Type B pancreatic cell (in vitro differentiated cells): ENCODE measurements at places on chromosomes 2 and 18. TPM values are rescaled to one million over a fixed set of nuclear protein-coding genes. Genes with fewer than 3 reads are reported as not detected.

TPO gene
- total RNA-seq, result 0.31 TPM in 1 of 2 replicates, not detected in the other

GRCh38 chr2:207357216-207357615 is 172.5 kb upstream of the CREB1 start:
- H3K36me3 ChIP-seq, result no peaks in the 10 kb centered on the region
- no peak for DNase-seq
- H3K4me1 ChIP-seq, result peaks cover 7% of the 10 kb centered on the region
- no peak overlapping the region for H3K27ac ChIP-seq

DNA sequence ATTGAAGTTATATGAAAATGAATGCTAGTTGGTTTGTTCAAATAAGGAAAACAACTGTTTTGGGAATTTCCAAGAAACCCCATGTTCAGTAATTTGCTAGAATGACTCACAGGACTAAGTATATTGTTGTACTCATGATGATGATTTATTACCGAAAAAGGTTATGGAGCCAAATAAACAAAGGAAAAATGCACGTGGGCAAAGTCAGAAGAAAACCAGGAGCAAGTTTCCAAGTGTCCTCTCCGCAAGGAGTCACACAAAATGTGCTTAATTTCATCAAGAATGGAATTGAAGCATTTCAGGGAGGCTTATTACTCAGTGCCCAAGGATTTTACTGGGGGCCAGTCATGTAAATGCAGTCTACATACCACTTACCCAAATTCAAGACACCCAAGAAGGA is 1652.4 kb upstream of the TMEFF2 start:
- no peaks in the 10 kb centered on the region for H3K36me3 ChIP-seq
- DNase-seq, result no peak
- no peaks in the 10 kb centered on the region for H3K27me3 ChIP-seq
- H3K4me1 ChIP-seq, result peaks cover 4% of the 10 kb centered on the region
- H3K27ac ChIP-seq, result no peak overlapping the region

- no peaks in the 10 kb centered on the region for H3K4me1 ChIP-seq
- H3K27ac ChIP-seq, result no peak overlapping the region
- no peaks in the 10 kb centered on the region for H3K36me3 ChIP-seq
- no peak overlapping the region for H3K4me3 ChIP-seq
- DNase-seq, result no peak
Observed at GRCh38 chr2:77363277-77363676, 158.9 kb downstream of the LRRTM4 start.

DNA sequence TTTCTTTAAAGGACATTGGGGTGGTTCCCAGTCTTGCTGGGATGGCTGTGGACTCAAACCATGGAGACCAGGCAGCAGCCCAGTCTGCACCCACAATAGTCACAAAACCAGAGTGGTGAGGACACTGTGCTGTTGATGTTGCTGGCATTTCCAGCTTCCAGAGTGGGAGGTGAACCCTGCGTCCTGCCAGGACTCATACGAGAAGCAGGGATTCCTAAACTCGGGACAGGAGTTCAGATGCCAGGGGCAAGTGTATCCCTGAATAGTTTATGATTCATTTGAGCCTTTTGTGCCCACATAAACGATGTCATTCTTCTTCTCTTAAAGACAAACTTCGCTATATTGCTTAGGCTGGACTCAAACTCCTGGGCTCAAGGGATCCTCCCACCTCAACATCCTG is 62.8 kb downstream of the TCF7L1 start:
- H3K4me3 ChIP-seq, result no peak overlapping the region
- peaks cover 9% of the 10 kb centered on the region for H3K4me1 ChIP-seq
- no peak for DNase-seq
- no peak overlapping the region for H3K27ac ChIP-seq

- H3K27me3 ChIP-seq, result no peaks in the 10 kb centered on the region
- no peaks in the 10 kb centered on the region for H3K4me1 ChIP-seq
- no peaks in the 10 kb centered on the region for H3K36me3 ChIP-seq
- H3K27ac ChIP-seq, result no peak overlapping the region
- DNase-seq, result no peak
- no peak overlapping the region for H3K4me3 ChIP-seq
Observed at GRCh38 chr2:68835621-68836020, 35.6 kb downstream of the BMP10 start.

DNA sequence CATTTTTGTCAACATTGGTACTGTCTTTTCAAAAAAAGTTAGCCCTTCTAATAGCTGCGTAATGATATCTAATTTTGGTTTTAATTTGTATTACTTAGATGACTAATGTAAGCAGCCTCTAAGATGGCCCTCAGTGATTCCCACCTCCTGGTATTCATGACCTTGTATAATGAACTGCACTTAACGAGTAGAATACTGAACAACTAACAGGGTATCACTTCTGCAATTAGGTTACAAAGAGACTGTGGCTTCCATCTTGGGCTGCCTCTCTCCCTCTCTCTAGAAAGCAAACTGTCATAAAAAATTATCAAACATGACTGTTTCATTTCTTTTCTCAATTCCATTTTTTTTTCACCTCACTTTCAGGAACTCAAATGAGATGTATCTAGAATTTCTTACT is 120.9 kb downstream of the RNF152 start:
- H3K4me3 ChIP-seq, result no peak overlapping the region
- no peak for DNase-seq
- no peaks in the 10 kb centered on the region for H3K36me3 ChIP-seq
- no peak overlapping the region for H3K27ac ChIP-seq
- H3K27me3 ChIP-seq, result no peaks in the 10 kb centered on the region

DNA sequence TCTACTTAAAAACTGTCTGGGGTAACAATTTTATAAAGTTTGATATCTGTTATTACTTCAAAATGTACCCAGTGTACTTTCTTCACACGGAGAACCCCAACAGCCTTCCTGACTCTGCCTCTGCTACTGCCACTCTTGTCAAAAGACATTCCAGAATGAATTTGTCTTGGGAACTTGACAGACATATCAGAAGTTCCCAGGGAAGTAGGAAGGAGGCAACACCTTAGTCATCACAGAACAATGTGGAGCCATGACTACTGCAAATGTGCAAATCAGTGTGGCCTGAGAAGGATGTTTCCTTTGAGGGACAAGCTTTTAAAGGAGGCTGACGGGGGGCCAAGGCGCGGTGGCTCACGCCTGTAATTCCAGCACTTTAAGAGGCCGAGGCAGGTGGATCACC is 133.8 kb upstream of the RNF152 start:
- no peak overlapping the region for H3K27ac ChIP-seq
- peaks cover 3% of the 10 kb centered on the region for H3K27me3 ChIP-seq
- H3K36me3 ChIP-seq, result no peaks in the 10 kb centered on the region
- H3K4me1 ChIP-seq, result peaks cover 12% of the 10 kb centered on the region
- no peak overlapping the region for H3K4me3 ChIP-seq
- no peak for DNase-seq

RGPD3 gene
- total RNA-seq, result 0.07 and 0.17 TPM in 2 replicates

DNA sequence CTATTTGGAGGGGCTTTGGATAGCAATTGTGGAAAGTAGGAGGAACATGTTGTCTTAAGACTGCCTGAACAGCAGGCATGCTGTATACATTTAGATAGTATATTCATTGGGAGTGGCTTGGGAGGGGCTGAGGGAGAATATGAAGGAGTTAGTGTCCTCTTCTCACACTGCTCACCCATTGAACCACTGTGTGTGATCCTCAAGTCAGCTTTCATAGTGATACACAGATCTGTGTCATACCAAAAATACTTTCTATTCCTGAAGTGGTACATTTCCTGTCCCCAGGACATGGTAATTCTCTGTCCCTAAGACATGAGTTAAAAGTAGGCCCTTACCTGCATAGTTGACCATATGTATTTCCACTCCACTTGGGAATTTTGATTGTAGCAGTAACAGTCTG is 9.6 kb downstream of the NEMP2 start:
- no peak overlapping the region for H3K27ac ChIP-seq
- DNase-seq, result no peak
- peaks cover 16% of the 10 kb centered on the region for H3K27me3 ChIP-seq
- H3K4me1 ChIP-seq, result peaks cover 3% of the 10 kb centered on the region
- peaks cover 12% of the 10 kb centered on the region for H3K36me3 ChIP-seq

DNA sequence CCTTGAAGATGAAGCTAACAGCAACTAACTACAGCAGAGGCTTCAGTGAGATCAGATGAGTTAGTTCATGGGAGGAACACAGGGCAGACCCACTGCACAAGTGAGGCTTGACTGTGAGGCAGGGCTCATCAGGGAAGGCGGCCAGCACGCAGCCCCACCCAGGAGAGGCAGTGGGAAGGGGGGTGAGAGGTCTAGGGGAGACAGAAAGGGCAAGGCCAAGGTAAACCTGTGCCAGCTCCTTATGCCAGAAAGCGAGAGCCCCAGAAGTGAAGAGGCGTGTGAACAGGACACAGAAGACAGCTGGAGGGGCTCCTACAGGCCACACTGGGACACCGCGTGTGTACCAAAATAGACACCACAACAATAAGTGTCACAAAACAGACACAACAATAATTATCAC is 48.6 kb downstream of the ANO7 start:
- H3K27me3 ChIP-seq, result no peaks in the 10 kb centered on the region
- no peak for DNase-seq
- no peaks in the 10 kb centered on the region for H3K4me1 ChIP-seq

DNA sequence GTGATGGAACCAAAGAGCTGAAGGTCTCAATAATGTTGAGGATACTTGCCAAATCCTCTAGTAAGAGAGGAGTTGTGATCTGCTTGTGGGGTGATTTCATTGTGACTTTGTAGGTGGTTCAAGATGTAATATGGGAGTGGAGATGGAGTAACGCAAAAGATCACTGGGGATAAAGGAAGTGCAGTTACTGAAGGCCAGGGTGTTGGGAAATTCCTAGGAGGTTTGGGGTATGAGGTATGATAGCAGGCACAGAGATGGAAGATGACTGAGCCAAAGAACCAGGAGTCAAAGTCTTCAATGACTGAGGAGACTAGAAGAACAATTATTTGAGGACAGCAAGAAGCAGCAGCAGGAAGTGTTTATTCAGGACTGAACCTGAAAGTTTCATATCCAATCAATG is 222.6 kb downstream of the NCKAP5 start:
- no peaks in the 10 kb centered on the region for H3K4me1 ChIP-seq
- H3K27ac ChIP-seq, result no peak overlapping the region
- DNase-seq, result no peak
- H3K4me3 ChIP-seq, result no peak overlapping the region
- peaks cover under 1% of the 10 kb centered on the region for H3K27me3 ChIP-seq

ABCG5 gene
- 0.10 and 0.36 TPM in 2 replicates for total RNA-seq

- peak overlapping the region; percentile 87 for H3K4me3 ChIP-seq
- peaks cover 4% of the 10 kb centered on the region for H3K36me3 ChIP-seq
- H3K27me3 ChIP-seq, result peaks cover 48% of the 10 kb centered on the region
- H3K27ac ChIP-seq, result peak overlapping the region; percentile 46
- H3K4me1 ChIP-seq, result peaks cover 16% of the 10 kb centered on the region
- DNase-seq, result peak; percentile 78
Observed at GRCh38 chr2:127219171-127220070, 678 bp downstream of the CYP27C1 start.

DNA sequence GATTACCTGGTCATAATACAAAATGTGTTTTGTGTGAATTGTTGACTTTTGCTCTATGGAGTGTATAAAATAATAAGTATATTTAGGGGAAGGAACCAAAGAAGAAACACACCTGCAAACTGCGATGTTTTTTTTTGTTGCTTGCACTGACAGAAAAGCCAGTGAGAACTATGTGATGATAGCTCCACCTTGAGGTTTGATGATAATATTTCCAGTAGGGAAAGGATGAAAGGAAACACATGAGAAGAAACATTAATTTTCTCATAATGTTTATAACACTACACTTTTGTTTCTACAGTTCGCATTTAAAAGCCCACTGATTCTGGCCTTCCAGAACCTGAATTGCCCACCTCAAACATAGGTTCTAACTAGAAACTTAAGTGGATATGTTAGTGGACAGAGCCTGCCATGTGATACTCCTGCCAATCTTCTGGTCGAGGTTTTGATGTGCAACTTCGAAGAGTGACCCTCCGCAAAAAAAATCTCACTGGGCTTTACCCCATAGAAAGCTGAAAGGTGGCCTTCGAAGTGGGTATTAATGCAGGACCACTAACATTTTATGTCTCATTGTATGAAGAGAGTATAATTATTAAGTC is 476.4 kb upstream of the SPHKAP start:
- H3K4me1 ChIP-seq, result no peaks in the 10 kb centered on the region
- H3K27me3 ChIP-seq, result peaks cover 6% of the 10 kb centered on the region
- H3K27ac ChIP-seq, result no peak overlapping the region
- H3K4me3 ChIP-seq, result no peak overlapping the region
- no peak for DNase-seq

GRCh38 chr2:157339965-157340655 is 14.5 kb upstream of the ERMN start:
- H3K27me3 ChIP-seq, result no peaks in the 10 kb centered on the region
- H3K36me3 ChIP-seq, result no peaks in the 10 kb centered on the region
- H3K4me1 ChIP-seq, result no peaks in the 10 kb centered on the region
- no peak overlapping the region for H3K27ac ChIP-seq

DNA sequence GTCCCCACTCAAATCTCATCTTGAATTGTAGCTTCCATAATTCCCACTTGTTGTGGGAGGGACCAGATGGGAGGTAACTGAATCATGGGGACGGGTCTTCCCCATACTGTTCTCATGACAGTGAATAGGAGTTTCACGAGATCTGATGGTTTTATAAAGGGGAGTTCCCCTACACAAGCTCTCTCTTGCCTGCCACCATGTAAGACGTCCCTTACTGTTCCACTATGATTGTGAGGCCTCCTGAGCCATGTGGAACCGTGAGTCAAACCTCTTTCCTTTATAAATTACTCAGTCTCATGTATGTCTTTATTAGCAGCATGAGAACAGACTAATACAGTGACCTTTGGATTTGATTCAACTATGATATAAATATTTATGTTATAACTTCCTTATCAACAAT is 78.0 kb downstream of the CYRIA start:
- peaks cover 9% of the 10 kb centered on the region for H3K4me1 ChIP-seq
- no peak overlapping the region for H3K4me3 ChIP-seq
- H3K36me3 ChIP-seq, result no peaks in the 10 kb centered on the region
- no peak for DNase-seq
- no peaks in the 10 kb centered on the region for H3K27me3 ChIP-seq

DNA sequence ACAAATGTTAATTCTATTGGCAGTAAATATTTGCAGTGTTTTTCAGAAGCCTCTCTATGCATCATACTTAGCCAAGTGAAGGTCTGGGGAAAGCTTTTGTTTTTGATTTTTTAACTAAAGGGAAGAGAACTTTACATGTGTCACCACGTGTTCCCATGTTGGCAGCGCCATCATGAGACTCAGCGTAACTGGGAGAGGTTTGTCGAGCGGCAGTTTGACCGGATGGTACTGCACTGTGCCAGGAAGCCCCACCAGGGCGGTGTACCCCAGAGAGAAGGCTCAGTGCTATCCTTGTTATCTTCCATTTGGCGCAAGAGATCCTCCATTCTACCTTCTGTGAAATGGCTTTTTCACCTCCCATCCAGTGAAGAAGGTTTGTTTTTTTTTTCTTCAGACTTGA is 38.5 kb downstream of the KIF5C start:
- peaks cover 3% of the 10 kb centered on the region for H3K36me3 ChIP-seq
- H3K4me1 ChIP-seq, result peaks cover 18% of the 10 kb centered on the region
- DNase-seq, result no peak
- H3K27ac ChIP-seq, result no peak overlapping the region
- no peak overlapping the region for H3K4me3 ChIP-seq

- no peak for DNase-seq
- peaks cover 38% of the 10 kb centered on the region for H3K27me3 ChIP-seq
- H3K4me1 ChIP-seq, result no peaks in the 10 kb centered on the region
Observed at GRCh38 chr2:223232285-223232684, 180.3 kb downstream of the KCNE4 start.

CLEC4F gene
- not detected in 2 replicates for total RNA-seq

- H3K27me3 ChIP-seq, result no peaks in the 10 kb centered on the region
- DNase-seq, result no peak
- no peaks in the 10 kb centered on the region for H3K36me3 ChIP-seq
- no peak overlapping the region for H3K27ac ChIP-seq
- no peak overlapping the region for H3K4me3 ChIP-seq
Observed at GRCh38 chr2:157784169-157784822, 91.8 kb downstream of the ACVR1 start.

IRS1 gene
- total RNA-seq, result 16.0 and 25.9 TPM in 2 replicates

- no peak for DNase-seq
- H3K36me3 ChIP-seq, result no peaks in the 10 kb centered on the region
- H3K27me3 ChIP-seq, result no peaks in the 10 kb centered on the region
- H3K4me1 ChIP-seq, result no peaks in the 10 kb centered on the region
Observed at GRCh38 chr2:205424326-205424725, 258.0 kb upstream of the NRP2 start.
